ENCODE measurements at places on chromosomes 1 and 21.

DNA sequence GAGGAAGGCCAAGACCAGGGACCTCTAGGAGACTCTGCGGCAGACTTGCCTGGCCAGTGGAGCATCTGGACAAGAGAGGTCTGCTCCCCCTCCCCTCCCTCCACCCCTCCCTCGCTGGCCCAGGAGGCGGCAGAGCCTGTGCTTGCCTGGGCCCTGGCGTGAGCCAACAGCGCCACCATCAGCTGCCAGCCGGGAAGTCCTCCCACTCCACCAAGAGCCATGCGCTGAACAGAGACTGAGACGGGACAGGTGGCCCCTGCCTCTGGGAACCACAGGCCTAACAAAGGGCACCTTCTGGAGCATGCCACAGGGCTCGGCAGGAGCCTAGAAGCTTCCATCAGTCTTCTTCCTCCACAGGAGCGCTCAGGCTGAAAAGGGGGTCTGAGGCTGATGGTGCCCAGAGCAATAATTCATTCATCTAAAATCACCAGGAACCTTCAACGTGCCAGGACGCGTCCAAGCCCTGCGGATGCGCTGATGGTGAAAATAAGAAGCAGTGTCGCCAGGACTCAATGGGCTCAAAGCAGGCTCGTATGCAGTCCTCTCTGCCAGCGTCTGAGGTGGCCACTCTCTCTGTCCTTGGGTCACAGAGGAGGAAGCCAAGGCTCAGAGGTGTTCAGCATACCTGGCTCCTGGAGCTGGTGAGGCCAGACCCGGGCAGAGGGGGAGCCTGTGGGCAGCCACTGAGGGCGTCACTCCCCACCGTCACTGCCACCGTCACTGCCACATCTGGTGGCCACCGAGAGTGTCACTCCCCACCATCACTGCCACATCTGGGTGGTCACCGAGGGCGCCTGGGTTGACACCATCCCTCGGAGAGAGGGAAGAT lies 161.2 kb downstream of the NPHP4 start:
- DNase-seq = peak; percentile 15

DNA sequence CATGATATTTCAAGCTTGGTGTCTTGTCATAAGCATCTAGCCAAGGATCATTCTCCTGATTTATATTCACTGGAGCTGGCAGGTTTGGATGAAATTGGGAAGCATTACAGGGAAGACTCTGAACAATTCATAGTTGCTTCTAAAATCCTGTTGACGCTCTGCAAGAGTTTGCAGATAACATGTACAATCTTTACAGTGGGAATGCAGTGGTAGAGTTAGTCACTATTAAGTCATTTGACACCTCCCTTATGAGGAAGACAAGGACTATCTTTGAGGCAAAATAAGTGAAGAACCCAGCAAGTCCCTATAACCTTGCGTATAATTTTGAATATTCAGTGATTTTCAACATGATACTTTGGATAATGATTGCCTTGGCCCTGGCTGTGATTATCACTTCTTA lies 45.3 kb upstream of the CRB1 start:
- DNase-seq = no peak

- DNase-seq = peak; percentile 30
Measured at GRCh38 chr1:27391511-27392095, 819 bp upstream of the GPR3 start.

DNA sequence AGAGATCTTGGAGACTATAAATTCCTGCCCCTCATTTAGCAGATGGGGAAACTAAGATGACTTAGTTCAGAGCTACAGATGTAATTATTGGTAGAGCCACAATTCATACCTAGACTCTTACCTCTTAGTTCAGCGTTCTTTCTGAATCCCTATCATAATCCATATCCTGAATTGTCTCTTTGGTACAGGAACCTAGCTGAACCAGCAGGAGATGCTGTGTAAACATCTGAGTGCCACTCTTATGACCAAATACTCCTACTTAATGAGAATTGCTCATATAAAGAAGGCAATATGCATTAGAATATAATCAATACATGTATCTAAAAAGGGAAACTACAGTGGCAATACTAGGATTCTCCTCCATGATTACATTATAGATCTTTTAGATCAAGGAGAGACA lies 459.0 kb downstream of the SIPA1L2 start:
- no peak for DNase-seq

- DNase-seq = no peak
Measured at GRCh38 chr1:18329469-18330253, 151.1 kb upstream of the KLHDC7A start.

DNA sequence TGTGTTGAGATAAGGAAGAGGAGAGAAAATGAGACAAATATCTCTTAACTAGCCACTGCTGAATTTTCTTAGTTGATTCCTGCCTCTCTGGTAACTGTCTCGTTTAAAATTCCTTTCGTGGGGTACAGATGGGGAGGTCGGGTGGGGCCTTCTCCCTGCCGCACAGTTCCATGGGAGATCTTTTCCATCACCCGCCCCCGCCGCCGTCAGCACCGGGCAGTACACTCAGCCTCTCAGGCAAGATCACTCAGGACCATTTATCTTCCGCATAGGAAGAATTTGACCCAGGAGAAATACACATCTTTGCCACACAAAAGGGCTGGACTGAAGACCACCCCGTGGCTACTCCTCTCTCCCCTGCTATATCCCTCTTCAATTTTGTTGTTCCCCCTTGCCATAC lies 2.3 kb upstream of the VPS26C start:
- DNase-seq = no peak
